ENCODE measurements at places on chromosomes 13 and 19. TPM values are rescaled to one million over a fixed set of nuclear protein-coding genes. Genes with fewer than 3 reads are reported as not detected.

- DNase-seq: no peak
Observed at GRCh38 chr19:9644472-9644871, 23.4 kb upstream of the ZNF561 start.

GRCh38 chr19:34408411-34408810, 4.2 kb downstream of the PDCD2L start:
- no peak for DNase-seq

DNA sequence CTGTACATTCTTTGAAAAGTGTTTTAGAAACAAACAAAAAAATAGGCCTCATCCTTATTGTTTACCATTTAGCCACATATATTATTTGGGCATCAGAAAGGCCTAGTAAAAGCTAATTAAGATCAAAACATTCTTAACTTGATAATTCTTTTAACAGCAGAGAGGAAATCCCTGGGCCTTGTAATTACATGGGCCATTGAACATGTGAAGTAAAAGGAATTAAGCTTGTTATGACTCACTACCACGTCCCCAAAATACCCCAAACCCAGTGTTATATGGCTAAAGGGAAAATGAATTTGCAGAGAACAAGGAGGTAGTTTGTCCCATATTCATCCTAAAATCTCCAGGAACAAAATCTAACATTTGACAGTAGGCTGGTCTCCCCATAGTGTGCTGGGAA, 439.8 kb downstream of the ITGBL1 start:
- DNase-seq: no peak

DNA sequence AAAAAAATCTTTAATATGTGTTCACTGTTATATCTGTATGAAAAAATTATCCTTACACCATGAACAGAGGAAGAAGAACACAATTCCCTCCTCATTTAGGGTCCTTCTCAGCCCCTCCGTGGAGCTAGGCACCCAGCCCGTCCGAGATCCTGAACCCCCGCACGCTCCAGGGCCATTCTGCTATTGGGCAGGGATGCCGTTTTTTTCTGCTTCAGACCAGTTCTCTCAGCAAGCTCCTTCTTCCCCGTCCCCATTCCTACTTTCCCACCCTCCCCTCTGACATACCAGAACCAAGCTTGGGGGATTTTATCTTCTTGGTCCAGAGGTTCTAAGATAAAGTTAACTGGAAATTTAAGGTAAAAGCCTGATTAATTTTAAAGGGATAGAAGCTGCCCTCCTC, 36.2 kb downstream of the ATP12A start:
- DNase-seq: no peak

- DNase-seq: no peak
Observed at GRCh38 chr13:30078059-30078458, 227.6 kb upstream of the UBL3 start.

GRCh38 chr19:11261971-11262839, at the start of gene DOCK6:
TSS of gene DOCK6 (minus strand) at chr19:11262524. CDS start at chr19:11262440, 84 bp downstream.
- no peak for DNase-seq

- no peak for DNase-seq
Observed at GRCh38 chr19:3335431-3336350, 30.7 kb upstream of the NFIC start.

- no peak for DNase-seq
Observed at GRCh38 chr13:22451327-22451741, 729.4 kb upstream of the SGCG start.

DNA sequence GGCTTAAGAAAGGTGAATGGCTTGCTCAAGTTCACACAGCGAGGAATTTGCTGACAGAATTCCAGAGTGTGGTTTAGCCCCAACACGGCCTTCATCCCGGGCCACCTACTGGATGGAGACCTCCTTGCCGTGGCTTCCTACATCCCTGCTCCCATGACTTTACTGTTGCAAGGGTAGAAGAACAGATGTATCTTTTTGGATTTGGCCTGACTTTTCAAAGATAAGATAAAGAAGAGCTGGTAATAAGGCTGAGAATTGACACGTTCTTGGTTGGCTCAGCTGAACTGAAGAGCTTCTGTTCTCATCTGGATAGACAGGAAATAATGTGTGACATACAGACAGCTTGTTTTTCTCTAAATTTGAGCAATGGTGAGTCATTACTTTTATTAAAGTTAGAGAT, 113.1 kb downstream of the KLF5 start:
- no peak for DNase-seq

- DNase-seq: no peak
Observed at GRCh38 chr13:102203718-102204117, 198.1 kb downstream of the FGF14 start.

DNA sequence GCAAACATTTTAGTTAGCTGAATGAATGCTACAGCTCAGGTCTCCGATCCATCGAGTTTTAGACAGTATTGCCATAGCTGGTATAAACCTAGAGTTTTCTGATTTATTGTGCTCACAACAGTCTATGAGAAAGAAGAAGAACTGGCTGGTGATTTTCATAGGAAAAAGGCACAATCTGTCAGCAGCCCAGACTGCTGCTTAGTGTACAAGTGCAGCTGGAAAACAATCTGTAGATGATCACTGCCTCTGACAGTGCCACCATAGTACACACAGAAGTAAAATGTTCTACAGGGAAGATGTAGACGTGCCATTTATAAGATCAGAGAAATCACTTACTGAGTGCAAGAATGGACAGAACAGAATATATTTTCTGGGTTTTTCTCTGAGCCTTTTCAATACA, 48.4 kb downstream of the MYO16 start:
- DNase-seq: no peak

- no peak for DNase-seq
Observed at GRCh38 chr13:98142380-98143156, at the start of gene FARP1. TSS of gene FARP1 (plus strand) at chr13:98143094. CDS start at chr13:98213243, 70,149 bp downstream.

- no peak for DNase-seq
Observed at GRCh38 chr19:40013991-40014390, 17.1 kb downstream of the ZNF546 start.

DNA sequence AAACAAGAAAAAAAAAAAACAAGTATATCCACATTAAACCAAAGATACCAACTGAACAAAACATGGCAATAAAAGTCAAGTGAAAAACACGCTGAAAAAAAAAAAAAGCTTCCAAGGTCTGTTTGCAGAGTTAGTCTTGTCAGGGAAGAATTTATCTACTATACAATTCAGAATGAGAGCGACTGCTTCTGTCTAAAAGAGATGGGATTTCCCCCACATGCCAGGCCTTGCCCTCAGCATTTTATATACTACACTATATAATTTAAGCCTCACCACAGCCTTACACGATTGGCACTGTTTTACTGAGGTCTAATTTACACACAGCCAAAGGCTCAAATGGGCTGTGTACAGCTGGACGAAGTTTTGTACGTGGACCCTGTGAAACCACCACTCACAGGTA, 67.3 kb downstream of the FOXO1 start:
- no peak for DNase-seq

DNA sequence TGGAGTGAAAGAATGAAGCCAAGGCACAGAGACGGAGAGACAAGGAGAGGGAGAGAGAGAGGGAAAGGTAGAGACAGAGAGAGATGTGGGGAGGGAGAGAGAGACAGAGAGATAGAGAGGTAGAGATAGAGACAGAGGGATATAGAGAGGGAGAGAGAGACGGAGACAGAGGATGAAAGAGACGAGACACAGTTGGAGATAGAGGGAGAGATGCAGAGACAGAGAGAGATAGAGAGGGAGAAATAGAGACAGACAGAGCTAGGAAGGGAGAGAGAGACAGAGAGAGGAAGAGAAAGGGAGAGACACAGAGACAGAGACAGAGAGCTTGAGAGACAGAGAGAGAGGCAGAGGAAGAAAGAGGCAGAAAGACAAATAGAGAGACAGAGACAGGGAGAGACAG, 4.5 kb upstream of the CSNK1G2 start:
- no peak for DNase-seq

- no peak for DNase-seq
Observed at GRCh38 chr13:91405240-91405639, 6.8 kb downstream of the GPC5 start.

DNA sequence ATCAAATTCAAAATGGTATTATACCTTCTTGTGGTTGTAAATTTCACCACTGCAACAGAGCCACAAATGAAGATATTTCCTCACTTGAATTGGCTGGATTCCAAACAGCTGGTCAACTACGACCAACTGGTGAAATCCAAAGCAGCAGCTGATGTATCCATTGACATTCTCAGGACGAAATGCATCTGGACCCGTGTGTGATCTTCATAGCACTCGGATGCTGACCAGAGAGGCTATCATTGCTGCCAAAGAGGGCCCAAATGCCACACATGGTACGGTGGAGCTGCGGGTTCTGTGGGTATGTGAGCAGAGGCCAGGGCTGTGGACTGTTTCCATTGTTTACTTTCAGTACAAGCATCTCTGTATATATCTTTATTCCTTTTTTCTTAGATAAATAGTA, 25.6 kb upstream of the PCCA start:
- DNase-seq: no peak

MBOAT7 gene
- total RNA-seq: 361 TPM

GPR18 gene
- total RNA-seq: not detected

BRME1 gene
- total RNA-seq: 1.4 TPM

ACER1 gene
- total RNA-seq: not detected

SIGLEC5 gene
- total RNA-seq: 0.93 TPM

PRODH2 gene
- total RNA-seq: not detected

FPR1 gene
- total RNA-seq: not detected

Measured in glomerular endothelial cell (primary cell).